ENCODE measurements at places on chromosomes 7 and 10.

DNA sequence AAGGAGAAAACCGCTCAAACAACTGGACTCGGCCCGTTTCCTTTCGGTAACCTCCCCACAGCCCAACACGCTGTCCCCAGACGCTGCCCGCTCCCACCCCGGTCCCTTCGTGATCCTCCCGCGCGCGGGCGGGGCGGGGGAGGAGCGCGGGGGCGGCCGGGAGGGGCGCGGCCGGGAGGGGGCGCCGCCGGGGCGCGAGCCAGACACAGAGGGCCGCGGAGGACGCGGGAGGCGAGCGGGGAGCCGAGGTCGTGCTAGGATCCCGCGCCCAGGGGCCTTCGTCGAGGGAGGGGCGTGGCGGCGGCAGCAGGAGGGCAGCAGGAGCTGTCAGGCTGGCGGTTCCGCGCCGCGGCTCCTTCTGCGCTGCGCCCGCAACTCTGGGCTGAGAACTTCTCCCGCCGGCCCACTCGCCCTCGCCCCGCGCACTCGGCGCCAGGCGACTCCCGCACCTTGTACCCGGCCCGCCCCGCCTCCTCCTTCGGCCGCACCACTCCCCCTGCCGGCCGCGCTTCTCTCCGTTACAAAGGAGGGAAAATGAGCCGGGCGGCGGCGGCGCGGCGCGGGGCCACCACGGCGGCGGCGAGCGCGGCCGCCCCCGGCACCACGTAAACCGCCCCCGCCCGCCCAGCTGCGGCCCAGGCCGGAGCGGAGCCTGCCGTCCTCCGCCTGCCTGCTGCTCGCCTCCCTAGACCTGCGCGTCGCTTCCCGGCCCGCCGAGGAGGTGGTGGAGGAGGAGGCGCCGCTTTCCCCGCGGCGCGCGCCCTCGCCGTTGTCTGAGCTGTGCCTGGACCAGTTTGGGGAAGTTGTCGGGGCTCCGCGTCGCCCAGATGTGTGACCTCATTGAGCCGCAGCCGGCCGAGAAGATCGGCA, at the start of gene CDK14:
TSS of gene CDK14 (plus strand) at position 521 of the 870 bp plus-strand sequence. CDS start at position 828, 307 bp downstream.
- peak; percentile 70 for DNase-seq

DNA sequence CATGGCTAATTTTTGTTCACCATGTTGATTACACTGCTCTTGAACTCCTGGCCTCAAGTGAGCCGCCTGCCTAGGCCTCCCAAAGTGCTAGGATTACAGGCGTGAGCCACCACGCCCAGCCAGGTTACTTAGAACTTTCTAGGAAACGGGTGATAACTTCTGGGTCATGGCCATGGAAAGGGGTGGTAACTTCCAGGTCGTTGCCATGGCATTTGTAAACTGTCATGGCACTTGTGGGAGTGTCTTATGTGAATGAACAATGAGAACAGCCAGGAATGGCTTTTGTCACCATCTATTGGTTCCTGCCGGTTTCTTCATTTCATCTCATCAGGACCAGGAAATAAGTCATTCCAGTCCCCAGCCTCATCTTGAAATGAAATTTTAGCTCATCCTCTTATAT, 120.9 kb downstream of the SLC16A9 start:
- no peak for DNase-seq

GRCh38 chr7:131218727-131219128, 108.9 kb upstream of the MKLN1 start:
- no peak for DNase-seq

GRCh38 chr7:30166155-30166840, 31.5 kb downstream of the MTURN start:
- peak; percentile 92 for DNase-seq

GRCh38 chr10:100984672-100985177, 2.6 kb downstream of the MRPL43 start:
- DNase-seq = no peak

Data from T47D (cell line).